ENCODE measurements at places on chromosomes 11 and 22.

GRCh38 chr22:26394777-26395176, 34.3 kb upstream of the ASPHD2 start:
- DNase-seq: no peak

- DNase-seq: no peak
Observed at GRCh38 chr22:50376085-50376651, 33.0 kb downstream of the PPP6R2 start.

DNA sequence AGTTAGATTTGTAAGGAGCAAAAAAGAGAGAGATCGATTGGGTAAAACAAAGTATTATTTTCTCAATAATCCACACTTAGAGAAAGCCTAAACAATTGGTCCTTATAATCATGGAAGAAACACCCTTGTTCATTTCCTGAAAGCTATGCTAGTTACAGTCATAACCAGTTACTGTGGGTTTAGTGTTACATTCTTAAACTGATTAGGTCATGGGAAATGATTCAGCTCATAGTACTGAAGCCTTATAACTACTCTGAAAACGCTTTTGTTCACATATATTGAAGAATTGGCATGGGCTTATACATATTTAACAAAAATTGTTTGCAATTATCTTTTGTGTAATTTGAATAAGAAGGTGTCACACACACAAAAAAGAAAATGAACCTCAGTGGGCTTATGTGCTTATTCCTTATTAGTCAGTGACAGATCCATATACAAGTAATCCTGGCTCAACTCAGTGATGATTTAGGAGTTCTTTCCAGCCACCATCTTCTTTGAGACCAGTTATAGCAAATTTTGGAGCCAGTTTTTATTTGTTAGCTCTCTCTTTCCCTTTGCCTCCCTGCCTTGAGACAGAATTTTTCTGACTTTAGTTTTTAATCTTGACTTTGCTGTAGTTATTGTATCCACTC, 198.5 kb upstream of the CTSC start:
- DNase-seq: no peak

DNA sequence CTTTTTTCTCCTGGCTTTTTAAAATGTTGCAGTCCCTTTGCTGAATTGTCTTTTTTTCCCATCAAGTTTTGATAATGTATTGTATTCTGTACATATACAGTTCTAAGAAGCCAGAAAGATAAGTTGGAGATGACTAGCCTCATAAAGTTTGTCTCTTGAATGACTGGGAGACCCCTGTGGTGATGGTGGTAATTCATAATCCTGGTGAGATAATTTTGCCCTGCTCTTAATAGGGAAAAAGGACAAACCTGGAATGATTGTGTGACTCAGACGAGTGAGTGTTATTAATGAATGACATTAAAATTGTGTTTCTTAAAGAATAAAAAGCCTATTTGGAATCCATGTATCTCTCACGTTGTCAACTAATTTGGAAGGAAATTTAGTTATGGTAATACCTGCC, 1.2 kb downstream of the HIKESHI start:
- no peak for DNase-seq

DNA sequence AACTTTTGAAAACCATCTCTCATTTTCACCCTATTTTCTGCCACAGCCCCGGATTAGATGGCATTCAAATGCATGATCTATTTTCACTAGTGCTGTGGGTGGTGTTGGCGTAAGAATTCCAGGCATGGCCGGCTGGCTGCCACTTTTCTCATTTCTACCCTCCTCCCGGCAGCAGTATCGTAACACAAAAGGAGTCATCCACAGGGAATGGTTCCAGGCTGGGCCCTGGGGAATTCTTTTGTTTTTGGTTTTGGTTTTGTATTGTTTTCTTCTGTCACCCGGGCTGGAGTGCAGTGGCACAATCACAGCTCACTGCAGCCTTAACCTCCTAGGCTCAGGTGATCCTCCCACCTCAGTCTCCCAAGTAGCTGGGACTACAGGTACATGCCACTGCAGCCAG, 13.8 kb downstream of the JAML start:
- DNase-seq: no peak

- no peak for DNase-seq
Observed at GRCh38 chr11:26229257-26229656, 102.7 kb upstream of the ANO3 start.

DNA sequence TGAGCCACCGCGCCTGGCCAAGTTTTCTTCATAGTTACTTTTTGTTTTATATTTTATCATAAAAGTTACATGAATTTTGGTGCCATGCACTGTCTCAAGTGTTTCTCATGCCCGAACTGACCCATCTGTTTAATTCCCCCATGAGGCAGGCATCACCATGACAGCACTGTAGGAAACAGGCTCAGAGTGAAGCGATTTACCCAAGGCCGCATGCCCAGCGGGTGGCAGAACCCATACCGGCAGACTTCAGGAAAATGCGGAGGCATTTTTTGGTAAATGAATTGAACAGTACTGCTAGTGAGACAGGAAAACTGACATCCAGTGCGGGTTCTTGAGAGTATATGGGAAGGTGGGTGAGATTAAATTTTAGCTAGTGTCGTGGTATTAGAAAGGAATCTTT, 19.0 kb downstream of the CECR2 start:
- no peak for DNase-seq

DNA sequence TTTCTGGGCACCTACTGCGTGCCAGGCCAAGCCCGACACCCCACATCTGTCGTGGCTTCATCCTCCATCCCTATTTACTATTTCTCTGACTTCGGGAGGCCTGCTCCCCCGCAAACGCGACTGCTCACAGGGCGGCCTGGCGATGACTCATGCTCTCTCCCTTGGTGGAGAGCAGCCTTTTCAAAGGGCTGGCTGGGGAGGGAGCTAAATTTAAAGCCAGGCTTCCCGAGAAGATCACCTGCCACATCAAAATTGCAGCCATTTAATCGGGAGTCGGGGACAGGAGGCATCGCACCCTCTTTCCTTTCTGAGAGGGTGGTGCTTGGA, 24.9 kb upstream of the SHISAL1 start:
- DNase-seq: no peak

- peak; percentile 12 for DNase-seq
Observed at GRCh38 chr11:15276621-15277020, 161.9 kb downstream of the INSC start.

DNA sequence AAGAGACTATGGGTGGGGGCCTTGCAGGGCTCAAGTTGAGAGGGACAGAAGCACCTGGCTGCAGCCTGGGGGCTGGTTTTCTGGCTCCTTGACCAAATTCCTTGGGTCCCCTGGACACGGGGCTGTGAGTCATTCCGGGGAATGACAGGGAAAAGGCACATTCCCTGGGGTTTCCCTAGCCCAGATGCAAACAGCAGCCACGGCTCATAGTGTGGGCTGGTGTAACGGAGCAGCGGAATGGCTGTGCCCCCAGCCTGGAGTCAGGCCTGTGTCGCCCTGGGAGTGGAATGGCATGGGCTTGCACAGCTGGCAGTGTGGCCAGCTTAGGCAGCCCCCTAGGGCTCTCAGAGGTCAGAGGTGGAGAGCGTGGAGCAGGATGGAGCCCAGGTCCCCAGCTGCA, 77.6 kb upstream of the KCNQ1OT1 start:
- DNase-seq: no peak

GRCh38 chr22:33882991-33883390, 37.3 kb downstream of the LARGE1 start:
- DNase-seq: no peak

- no peak for DNase-seq
Observed at GRCh38 chr22:25919452-25919851, 177.5 kb downstream of the MYO18B start.

GRCh38 chr22:45358127-45358526, 48.4 kb downstream of the FAM118A start:
- no peak for DNase-seq

DNA sequence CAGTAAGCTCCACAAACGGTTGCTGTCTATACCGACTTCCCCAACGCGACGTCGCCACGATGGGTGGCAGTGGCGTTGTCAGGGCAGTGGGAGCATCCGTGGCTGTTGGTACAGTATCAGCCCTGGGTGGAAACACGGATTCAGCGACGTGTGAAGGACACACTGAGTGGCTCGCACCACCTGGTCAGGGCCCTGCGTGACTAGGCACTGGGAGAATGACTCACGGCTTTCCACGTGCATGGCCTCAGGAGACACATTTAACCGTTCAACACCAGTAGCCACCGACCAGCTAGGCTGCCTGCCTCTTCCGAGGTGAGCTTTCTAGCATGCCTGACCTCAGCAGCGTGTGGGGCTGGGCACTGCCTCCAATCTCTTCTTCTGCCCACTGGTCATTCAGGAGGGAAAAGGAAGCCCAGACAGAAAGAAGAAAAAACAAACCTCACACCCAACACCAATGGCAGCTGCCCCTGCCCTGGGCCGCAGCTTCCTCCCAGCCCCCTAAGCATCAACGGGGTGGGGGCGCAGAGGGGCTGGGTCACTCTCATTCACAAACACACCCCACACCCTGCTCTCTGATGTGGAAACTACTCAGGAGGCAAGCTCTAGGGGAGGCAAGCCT, 59.0 kb downstream of the MYH9 start:
- no peak for DNase-seq

- no peak for DNase-seq
Observed at GRCh38 chr11:34263441-34264091, 94.2 kb downstream of the ABTB2 start.

GRCh38 chr11:6022956-6023355, 7.6 kb downstream of the OR56A1 start:
- peak; percentile 40 for DNase-seq

- DNase-seq: no peak
Observed at GRCh38 chr11:83613767-83614121, 327.6 kb upstream of the CCDC90B start.

- DNase-seq: no peak
Observed at GRCh38 chr11:46493791-46494190, 100.0 kb downstream of the AMBRA1 start.

DNA sequence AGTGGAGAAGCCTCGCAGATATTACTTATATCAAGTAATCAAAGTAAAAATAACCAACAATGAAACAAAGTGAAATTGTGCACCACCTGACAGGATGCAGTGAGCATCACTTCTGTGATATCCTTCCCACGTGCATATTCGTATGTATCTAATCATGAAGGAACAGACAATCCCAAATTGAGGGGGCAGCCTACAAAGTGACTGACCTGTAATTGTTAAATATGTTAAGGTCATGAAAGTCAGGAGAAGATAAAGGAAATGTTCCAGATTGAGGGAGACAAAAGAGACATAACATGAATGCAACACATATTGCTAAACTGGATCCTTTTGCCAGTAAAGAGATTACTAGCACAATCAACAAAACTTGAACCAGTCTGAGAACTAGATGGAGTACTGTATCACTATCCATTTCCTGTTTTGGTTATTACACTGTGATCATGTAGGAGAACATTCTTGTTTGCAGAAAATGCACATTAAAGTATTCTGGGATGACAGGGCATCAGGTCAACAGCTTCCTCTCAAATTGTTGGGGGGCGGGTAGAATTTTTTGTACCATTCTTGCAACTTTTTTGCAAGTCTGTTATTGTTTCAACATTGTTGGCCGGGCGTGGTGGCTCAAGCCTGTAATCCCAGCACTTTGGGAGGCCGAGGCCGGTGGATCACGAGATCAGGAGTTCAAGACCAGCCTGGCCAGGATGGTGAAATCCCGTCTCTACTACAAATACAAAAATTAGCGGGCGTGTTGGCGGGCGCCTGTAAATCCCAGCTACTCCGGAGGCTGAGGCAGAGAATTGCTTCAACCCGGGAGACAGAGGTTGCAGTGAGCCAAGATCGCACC, 2.0 kb downstream of the SBF2 start:
- no peak for DNase-seq

- DNase-seq: no peak
Observed at GRCh38 chr11:36054628-36055027, 110.8 kb downstream of the LDLRAD3 start.

DNA sequence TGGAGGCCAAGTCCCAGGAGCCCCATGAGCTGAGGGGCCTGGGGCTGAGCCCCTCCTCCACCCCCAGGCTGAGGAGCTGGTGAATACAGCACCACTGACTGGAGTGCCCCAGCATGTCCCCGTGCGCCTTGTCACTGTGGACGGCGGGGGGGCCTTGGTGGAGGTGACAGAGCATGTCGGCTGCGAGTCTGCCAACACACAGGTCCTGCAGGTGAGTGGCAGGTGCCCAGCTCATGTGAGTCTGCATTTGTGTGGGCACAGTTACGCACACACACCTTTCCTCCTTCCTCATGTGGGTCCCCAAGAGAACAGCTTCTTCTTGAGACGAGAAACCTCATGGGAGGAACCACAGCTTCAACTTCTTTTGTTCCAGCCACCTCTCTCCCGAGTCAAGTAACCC, 7.7 kb downstream of the TMEM132A start:
- no peak for DNase-seq

GRCh38 chr11:63951779-63952536, 13.2 kb downstream of the NAA40 start:
- no peak for DNase-seq

- DNase-seq: no peak
Observed at GRCh38 chr11:43316451-43316850, 4.7 kb downstream of the API5 start.

GRCh38 chr22:44217346-44217745, 36.6 kb downstream of the PARVG start:
- DNase-seq: no peak

DNA sequence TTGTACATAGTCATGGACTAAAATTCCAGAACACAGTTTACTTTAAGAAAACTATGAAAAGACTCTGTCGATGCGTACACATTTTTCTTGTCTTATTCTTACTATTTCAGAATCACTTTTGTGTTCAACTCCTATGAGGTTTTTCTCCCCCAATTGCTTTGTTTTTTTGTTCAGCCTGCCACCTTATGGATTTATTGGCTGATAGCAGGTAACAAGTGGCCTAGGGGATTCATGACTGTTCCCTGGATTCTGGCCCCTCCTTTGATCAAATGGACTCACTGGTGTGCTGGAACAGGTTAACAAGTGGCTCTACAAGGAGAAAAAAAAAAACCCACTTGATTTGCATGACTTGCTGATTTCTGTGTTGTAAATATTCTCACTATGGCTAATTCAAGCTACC, 10.6 kb downstream of the MMP20 start:
- DNase-seq: no peak

GRCh38 chr11:95850137-95850536, 59.8 kb downstream of the CEP57 start:
- no peak for DNase-seq

DNA sequence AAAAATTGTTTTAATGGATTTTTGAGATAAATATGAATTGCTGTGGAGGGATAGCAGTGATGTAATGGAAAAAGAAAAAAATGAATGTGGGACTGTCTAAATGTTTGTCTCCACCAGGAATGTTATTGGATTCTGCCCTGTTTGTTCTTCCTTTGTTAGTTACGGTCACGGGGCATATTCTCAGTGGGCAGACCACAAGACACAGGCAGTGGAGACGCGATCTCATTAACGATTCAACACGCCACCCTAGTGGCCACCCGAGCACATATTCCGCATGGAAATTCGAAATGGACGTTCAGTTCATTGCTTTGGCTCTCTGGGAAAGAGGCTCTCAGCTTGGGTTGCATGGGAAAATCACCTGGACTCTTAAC, 151.8 kb upstream of the TTC12 start:
- peak; percentile 86 for DNase-seq

- DNase-seq: peak; percentile 76
Observed at GRCh38 chr22:17436382-17436980, 67.2 kb downstream of the CECR2 start.
